ENCODE measurements at places on chromosomes 7 and 10.

- peak; percentile 23 for DNase-seq
Observed at GRCh38 chr7:19352305-19352695, 207.1 kb upstream of the FERD3L start.

DNA sequence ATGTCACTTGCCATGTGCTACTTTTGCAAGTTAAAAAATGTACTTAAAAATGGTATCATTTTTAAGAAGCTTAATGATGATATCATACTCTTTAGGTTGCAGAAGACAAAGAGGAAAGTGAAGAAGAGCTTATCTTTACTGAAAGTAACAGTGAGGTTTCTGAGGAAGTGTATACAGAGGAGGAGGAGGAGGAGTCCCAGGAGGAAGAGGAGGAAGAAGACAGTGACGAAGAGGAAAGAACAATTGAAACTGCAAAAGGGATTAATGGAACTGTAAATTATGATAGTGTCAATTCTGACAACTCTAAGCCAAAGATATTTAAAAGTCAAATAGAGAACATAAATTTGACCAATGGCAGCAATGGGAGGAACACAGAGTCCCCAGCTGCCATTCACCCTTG lies 6.1 kb downstream of the LMOD2 start:
- DNase-seq, result no peak

DNA sequence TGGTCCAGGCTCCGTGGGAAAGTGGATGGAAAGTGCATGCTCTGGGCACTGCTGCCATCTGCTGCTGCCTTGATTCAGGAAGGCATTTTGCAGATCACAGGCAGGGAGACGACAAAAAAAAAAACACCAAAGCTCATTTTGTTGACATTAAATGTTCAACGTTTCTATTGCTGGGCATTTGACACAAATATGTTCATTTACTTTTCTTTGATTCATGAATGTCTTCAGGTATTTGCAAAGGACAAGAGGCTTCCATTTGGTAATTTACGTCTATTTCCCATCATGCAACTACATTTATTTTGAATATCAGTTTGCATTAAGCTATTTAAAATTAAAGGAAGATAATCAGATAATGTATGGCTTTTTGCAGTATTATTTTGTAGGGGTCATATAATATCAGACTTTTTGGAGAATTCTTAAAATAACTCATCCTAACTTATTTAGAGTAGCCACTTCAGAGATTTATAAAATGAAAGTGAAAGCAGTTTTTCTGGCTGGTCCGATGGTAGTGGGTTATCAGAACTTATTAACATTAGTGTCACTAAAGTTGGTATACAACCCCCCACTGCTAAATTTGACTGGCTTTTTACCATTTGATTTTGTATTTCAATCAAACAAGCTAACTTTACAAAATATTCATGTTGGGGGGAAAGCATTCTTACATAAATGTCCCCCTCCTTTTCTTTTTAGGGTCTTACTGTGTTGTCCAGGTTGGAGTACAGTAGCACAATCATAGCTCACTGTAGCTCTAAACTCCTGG lies 65.3 kb downstream of the PDIA4 start:
- DNase-seq, result peak; percentile 63

- DNase-seq, result no peak
Observed at GRCh38 chr10:31035266-31035798, 3.7 kb upstream of the ZNF438 start.

DNA sequence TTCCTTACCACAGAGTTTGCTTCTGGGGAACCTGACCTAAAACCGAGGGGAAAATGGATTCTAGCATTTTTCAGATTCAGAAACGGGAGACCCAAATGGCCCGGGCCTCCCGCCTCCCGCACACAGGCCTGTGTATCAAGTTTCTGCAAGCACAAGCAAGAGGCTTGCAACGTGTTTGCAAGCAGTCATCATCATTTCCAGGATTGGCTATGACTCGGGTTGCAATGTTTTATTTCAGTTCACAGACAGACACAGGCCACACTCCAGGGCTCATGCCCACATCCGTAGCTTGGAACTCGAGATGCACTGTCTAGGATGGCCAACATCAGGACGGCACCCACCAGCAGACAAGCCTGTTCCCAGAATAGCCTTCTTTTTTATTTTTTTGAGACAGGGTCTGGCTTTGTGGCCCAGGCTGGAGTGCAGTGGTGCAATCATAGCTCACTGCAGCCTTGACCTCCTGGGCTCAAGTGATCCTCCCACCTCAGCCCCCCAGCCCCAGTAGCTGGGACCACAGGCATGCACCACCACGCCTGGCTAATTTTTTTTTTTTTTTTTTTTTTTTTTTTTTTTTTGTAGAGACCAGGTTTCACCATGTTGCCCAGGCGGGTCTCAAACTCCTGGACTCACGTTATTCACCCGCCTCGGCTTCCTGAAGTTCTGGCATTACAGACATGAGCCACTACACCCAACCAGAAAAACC lies 68.1 kb upstream of the FOXK1 start:
- DNase-seq, result no peak

DNA sequence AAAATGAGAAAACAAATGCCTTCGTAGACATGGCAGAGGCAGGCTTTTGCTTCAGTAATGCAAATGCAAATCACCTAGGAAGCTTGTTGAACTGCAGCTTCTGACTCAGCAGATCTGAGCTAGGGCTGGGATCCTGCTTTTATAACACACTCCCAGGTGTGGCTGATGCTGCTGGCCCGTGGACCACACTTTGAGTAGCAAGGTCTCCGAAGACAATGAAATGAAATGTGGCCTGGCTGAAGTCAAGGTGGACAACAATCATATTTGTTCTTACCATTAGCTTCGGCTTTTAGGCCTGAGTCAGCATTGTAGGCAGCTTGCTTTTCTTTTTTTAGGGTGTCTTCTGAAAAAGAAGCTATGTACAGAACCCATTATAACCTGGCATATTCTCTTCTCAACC lies 26.3 kb downstream of the COL17A1 start:
- DNase-seq, result no peak

- no peak for DNase-seq
Observed at GRCh38 chr10:26857991-26858706, 2.6 kb downstream of the ABI1 start.

- no peak for DNase-seq
Observed at GRCh38 chr7:17181482-17181881, 117.0 kb upstream of the AHR start.

- DNase-seq, result no peak
Observed at GRCh38 chr10:89921403-89921802, 220.0 kb downstream of the KIF20B start.

DNA sequence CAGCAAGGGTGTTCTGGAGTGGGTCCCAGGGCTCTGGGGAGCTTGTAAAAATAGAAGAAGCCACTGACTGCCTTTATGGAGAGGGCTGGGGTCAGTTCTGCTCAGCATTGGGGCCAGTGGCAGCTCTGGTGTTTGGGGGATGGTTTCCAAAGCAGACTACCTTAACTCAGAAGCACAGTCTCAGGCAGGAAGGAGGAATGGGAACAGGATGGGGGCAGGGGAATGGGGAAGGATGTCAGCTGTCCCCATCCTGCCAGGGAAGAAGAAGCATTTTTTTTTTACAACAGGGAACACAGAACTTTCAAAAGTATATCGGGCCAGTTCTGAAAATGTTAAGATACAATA lies 28.8 kb downstream of the TSPAN15 start:
- no peak for DNase-seq

- DNase-seq, result no peak
Observed at GRCh38 chr10:78220781-78221180, 187.1 kb downstream of the RPS24 start.

GRCh38 chr10:113059371-113059780 lies 109.3 kb downstream of the TCF7L2 start:
- peak; percentile 31 for DNase-seq

- no peak for DNase-seq
Observed at GRCh38 chr7:124720195-124720594, 45.4 kb downstream of the GPR37 start.

- no peak for DNase-seq
Observed at GRCh38 chr10:115710136-115710535, 562.9 kb downstream of the GFRA1 start.

DNA sequence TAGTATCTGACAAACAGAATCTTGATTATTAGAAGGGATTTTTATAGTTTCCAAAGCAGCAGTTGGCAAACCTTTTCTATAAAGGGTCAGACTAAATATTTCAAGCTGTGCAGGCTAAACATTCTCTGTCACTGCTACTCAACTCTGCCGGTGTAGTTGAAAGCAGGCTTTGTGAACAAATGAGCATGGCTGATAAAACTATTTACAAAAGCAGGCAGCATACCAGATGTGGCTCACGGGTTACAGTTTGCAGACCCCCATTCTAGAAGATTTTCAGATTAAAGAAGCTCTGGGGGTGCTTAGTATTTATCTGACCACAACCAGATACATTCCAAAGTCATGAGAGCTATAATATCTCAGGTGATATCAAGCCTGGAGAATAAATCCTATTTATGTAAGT lies 1017.5 kb downstream of the SORCS1 start:
- DNase-seq, result no peak

DNA sequence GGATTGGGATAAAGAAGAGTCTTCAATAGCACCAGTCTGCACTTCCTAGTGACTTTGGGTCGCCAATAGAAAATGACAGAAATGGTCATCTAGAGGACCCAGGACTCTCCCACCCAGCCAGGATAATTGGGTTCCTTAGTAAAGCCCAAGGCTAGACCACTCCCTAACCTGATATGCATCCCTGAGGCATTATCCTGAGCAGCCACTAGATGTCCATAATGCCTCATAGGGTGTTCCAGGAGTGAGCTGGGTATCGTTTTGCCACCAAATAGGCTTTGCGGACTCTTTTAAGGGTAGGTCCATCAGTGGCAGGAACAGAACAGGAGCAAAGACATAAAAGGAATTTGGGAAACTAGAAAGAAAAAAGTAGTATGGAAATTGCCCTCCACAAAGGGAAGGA lies 4.5 kb upstream of the LRRC4 start:
- no peak for DNase-seq

- DNase-seq, result no peak
Observed at GRCh38 chr7:149790146-149790548, 16.8 kb upstream of the ZNF467 start.

- no peak for DNase-seq
Observed at GRCh38 chr10:113612154-113612553, 51.7 kb downstream of the NRAP start.

DNA sequence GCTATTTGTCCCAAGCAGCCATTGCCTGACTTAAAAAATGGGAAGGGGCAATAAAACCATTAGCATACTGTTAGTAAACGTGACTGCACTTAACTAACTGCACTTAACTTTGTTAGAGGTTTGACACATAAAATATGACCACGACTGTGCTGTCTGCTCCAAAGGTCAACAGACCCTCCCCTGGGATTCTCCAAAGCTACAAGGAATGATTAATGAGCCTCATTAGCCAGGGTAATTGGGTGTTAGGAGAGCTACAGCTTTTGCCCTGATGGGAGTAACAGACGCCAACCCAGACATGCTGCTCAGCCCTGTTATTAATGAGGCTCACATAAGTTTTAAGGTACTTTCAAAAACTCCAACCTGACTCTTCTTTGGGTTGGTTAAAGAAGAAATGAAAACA lies 129.4 kb upstream of the PLPP4 start:
- no peak for DNase-seq

DNA sequence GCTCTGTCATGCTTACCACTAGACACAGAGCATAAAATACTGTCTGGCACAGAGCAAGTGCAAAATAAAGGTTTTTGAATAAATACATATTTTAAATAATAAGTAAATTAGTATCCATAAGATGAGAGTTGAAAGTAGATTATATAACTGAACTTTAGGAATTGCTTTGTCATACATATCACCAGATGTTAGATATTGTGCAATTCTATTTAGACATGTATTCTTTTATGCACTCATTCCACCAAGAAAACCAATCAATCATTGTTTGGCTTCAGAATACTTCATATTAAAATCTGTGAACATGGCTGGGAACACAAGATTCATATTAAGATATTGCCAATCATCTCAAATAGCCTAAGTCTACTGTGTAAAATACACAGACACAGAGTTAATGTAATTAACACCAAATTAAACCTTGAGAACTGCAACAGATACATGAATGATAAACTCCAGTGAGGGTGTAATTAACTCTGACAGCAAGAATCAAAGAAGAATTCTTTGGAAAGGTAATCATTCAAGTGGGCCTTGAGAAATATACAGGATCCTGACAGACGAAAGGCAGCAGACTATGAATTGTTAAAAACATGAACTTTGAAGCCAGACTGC lies 201.0 kb upstream of the PTN start:
- no peak for DNase-seq

DNA sequence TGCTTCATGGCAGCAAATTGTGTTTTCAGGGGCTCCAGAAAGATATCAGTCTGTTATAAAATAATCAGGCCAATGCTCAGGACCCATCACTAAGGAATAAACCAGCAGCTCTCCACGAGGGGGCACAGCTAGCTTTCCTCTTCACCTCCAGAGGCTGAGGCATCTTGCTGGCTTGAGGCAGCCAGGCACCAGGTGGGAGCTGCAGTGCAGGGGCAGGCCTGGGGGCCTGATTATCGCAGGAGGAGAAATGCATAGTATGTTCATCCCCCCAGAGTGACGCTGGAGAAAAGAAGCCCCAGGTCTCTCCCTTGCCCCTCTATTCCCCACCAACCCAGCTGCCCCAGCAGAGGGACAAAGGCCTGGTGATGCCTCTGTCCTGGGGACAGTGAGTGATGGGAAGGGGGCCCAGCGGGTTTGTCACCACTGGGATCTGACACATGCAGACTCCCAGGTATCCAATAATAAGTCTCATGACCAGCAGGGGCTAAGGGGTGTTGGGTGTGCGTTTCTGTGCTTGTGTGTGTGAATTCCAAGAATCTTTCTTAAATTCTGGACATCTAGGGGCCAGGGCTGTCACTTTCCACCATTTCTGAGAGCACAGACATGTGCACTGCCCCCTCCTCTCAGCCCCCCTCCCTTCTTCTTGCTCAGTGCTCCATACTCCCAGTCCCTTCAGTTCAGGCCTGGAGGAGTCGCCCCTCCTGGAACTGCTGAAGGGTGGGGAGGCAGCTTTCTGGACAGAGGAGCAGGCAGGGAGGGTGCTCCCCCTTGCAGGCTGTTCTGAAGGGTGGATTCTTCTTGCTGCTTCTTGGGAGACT lies 128.1 kb upstream of the FAM20C start:
- DNase-seq, result no peak

DNA sequence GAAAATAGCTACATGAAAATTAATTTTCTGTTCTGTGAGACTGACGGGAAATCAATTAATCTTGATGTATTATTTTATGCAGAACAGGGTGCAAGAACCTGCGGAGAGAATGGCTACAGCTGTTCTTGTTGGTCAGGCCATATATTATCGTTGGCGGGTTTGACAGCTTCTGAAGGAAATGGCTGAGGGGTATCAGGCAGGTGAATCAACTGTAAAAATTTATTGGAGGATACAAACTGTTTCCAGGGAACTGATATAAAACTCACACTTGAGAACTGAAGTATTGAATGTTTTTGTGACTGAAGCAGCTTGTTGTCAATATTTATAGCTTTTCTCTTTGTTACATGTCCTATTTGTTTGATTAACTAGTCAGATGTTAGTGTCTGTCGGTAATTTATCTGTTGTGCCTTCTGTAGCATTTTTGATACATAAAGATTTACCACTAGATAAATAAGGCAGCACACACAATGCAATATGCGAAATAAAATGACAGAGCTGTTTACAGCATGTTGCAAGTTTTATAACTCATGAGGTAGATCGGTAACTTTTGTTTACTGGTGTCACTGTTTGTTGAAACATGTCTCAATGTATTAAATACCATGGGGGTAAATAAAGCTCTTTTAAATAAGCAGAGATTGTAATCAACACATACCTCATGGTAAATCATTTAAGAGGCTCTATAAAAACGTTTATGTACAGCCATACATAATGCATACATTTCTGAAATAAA lies 308.2 kb downstream of the LRMDA start:
- no peak for DNase-seq

- no peak for DNase-seq
Observed at GRCh38 chr10:4684434-4684833, 141.6 kb upstream of the AKR1E2 start.

All from amniotic stem cell (primary cell).